GM23338 (cell line): ENCODE measurements at places on chromosomes 5 and 9.

DNA sequence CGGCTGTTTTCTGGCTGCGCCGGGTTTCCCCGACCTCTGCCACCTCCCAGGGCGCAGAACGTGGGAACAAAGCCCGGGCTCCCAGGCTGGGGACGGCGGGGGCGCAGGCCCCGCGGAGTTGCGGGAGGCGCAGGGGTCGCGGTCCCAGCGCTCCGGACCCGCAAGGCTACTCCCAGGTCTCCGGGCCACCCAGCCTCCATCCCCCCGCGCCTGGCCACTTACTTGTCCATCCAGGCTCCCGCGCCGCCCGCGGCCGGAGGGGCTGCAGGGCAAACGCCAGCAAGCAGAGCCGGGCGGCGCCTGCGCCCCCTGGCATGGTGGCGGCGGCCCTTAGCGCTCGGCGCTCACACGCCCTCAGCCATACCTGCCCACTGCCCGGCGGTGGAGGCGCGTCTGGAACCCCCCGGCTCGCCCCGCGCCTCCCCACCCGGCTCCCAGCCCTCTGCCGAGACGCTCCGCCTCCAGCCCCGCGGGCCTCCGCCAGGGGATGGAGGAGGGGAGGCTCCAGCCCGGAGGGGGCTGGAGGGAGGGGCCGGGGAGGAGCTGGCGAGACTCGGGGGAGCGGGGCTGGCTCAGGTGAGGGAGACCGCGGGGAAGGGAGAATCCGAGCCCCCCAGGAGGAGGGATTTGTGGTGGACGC, at the start of gene ADAM19:
Gene ADAM19 (minus strand): TSS at position 395 of the 640 bp plus-strand sequence. CDS start 79 bp downstream, at position 316.
- 0 out of 2 replicates have a peak within 1 kb of the TSS, but pooled peaks have one; percentile 55 for H3K27ac ChIP-seq
- peak; percentile 79 for DNase-seq
- H3K4me3 ChIP-seq = peak within 1 kb of the TSS; percentile 80
- H3K27me3 ChIP-seq = peaks cover 24% of the 10 kb centered on the region

DNA sequence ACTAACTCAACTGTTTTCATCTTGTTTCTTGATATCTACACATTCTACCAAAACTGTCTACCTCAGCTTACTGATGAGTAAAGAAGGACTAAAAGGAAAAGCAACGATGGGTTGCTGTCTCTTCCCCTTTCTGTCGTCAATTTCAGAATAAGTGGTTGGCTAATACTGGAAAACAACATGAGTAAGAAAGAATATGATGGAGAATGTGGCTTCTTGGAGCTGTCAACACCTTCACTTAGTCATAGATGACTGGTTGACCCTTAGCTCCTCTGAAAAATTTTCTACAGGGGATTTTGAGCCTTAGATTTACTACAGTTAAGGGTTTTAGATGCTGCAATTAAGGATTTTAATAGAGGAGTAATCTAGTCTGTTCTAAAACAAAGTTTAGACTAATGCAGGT, 797.9 kb downstream of the TLE4 start:
- H3K27me3 ChIP-seq = no peaks in the 10 kb centered on the region
- no peaks in the 10 kb centered on the region for H3K36me3 ChIP-seq
- no peak overlapping the region for H3K27ac ChIP-seq
- peaks cover 25% of the 10 kb centered on the region for H3K4me1 ChIP-seq
- H3K4me3 ChIP-seq = no peak overlapping the region
- DNase-seq = no peak

DNA sequence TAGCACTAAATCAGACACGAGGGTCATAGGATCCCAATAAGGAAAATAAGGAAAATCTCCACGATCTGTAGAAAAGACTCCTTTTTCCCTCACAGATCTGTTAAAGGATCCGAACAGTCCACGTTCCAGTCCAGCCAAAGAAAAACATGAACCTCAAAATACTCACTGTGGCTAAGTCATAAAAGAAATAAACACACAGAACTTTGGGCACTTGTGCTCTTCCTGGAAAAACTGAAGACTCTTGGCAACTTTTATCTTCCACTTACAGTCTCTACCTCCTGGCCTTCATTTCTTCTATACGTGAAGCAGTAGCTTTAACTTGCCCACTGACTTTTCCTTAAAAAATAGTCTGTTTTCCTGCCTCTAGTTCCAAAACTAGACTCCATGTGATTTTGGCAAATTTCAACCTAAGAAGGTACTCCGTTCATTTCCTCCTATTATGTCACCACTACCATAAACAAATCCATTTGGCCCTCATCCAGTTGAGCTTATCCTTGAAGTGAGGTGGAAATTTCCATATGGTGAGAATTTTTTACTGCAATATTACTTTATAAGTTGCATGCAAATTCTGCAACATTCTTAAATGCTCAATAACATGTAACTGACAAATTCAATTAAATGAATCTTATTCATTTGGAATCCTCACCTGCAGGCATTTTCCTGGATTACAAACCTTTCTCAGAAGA, 5.3 kb upstream of the LHFPL2 start:
- no peaks in the 10 kb centered on the region for H3K36me3 ChIP-seq
- no peak for DNase-seq
- H3K27ac ChIP-seq = no peak overlapping the region

GRCh38 chr9:97313746-97314145, 6.3 kb downstream of the CCDC180 start:
- no peaks in the 10 kb centered on the region for H3K4me1 ChIP-seq
- H3K27me3 ChIP-seq = no peaks in the 10 kb centered on the region
- no peak for DNase-seq
- H3K36me3 ChIP-seq = no peaks in the 10 kb centered on the region
- H3K27ac ChIP-seq = no peak overlapping the region
- H3K4me3 ChIP-seq = no peak overlapping the region

GRCh38 chr5:160119905-160120266, 636 bp upstream of the PWWP2A start:
- H3K36me3 ChIP-seq = peaks cover 10% of the 10 kb centered on the region; the same call in 1 of the 2 replicates
- H3K4me1 ChIP-seq = peaks cover 3% of the 10 kb centered on the region; the same call in 1 of the 2 replicates
- no peak overlapping the region for H3K27ac ChIP-seq
- DNase-seq = no peak

- H3K4me1 ChIP-seq = no peaks in the 10 kb centered on the region
- H3K36me3 ChIP-seq = no peaks in the 10 kb centered on the region
- no peaks in the 10 kb centered on the region for H3K27me3 ChIP-seq
- DNase-seq = peak; percentile 15
- no peak overlapping the region for H3K4me3 ChIP-seq
Measured at GRCh38 chr9:82934949-82935348, 128.0 kb downstream of the RASEF start.
